ENCODE measurements at places on chromosomes 5 and 9.

DNA sequence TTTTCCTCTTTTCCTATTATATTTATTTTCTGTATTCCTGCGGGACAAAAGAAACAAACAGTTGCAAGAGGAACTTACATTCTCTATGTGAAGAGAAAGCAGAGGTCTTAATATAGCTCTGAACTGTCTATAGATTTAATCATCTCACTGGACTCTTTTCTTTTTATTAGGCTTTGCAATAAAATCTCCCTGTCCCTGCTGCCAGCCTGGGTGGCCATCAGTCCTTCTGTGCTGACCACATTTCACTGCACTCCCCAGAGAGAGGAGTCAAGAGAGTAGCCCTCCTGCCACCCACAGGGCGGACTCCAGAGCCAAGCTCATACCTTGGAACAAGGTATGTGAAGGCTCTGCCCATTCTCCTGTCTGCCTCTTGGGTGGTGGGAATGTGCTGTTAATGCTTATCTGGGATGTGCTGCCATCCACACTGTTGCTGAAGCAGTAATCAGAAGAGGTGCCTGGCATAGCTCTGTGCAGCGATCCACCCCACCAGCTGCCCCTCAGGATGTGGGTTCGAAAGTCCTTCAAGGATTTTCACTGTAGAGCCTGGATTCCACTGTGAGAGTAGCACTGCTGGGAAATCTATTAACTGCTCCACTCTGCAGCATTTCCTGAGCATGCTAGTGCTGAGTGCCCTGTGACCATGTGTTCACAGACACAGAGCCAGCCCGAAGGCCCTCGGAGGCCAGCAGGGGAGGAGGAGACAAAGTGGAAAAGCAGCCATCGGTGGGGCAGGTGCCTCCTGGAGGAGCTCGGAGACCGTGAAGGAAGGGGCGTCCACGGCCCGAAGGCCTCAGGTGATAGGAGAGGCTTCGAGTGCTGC lies 334.6 kb downstream of the MED10 start:
- DNase-seq, result no peak

- DNase-seq, result no peak
Measured at GRCh38 chr5:67344870-67345269, 148.3 kb upstream of the CD180 start.

DNA sequence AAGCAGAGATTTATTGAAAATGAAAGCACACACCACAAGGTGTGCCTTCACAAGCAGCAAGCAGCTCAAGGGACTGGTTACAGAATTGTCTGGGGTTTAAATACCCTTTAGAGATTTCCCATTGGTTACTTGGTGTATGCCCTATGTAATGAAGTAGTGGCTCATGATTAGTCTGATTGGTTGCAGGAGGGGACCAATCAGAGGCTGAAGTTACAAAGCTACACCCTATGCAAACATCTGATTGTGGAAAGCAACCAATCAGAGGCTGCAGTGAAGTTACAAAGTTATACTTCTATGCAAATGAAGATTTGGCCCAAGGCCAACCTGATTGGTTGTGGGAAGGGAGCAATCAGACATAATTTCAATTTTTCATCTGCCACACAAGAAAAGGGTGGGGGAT lies 119.9 kb downstream of the C9orf152 start:
- no peak for DNase-seq

DNA sequence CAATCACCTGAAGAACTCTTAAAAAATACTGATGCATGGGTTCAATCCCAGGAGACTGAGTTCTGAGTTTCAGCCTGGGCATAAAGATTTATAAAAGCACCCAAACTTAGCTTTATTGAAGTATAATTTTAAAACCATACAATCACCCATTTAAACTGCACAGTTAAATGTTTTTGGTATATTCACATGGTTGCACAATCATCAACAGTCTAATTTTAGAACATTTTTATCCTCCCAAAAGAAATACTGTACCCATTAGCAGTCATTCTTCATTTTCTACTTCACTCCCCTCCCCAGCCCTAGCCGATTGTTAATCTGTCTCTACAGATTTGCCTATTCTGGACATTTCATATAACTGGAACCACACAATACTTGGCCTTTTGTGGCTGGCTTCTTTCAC lies 141.7 kb downstream of the ARSB start:
- no peak for DNase-seq

DNA sequence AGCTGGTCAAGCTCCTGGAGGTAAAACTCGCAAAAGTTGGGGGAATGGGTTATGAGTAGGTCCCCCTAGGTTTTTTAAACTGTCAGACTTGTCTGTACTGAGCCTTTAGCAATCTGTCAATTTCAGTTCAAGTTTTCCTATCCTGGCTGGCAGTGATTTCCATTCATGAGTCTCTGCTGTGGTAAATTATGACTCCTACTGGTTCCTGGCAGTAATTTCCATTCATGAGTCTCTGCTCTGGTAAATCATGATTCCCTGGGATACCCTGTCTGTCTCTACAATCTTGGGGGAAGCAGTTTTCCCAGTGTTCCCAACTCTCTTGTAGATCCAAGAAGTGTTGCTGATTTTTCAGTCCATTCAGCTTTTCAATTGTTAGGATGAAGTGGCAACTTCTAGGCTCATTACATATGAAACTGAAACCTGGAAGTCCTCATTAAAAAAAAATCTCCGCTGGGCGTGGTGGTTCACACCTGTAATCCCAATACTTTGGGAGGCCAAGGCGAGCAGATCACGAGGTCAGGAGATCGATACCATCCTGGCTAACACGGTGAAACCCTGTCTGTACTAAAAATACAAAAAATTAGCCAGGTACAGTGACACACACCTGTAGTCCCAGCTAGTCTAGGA lies 91.3 kb upstream of the GPBP1 start:
- no peak for DNase-seq

DNA sequence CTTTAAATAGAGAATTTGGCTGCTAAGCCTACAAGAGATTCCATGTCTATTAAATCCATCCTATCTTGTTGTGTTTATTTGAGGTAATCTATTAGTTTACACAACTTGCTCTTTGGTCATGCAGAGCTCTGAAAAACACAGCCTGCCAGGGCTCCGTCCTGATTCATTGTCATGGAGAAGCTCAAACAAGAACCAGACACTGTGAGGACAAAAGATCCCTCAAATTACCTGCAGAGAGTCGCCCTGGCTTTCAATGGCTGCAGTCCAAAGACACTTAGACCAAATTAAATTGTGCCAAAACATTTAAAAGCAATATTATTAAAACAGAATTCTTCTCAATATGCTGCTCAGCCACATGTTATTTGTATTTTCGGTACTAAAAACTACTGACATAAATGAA lies 60.1 kb downstream of the CDH18 start:
- DNase-seq, result no peak

- no peak for DNase-seq
Measured at GRCh38 chr9:134566196-134566847, 75.3 kb upstream of the COL5A1 start.

DNA sequence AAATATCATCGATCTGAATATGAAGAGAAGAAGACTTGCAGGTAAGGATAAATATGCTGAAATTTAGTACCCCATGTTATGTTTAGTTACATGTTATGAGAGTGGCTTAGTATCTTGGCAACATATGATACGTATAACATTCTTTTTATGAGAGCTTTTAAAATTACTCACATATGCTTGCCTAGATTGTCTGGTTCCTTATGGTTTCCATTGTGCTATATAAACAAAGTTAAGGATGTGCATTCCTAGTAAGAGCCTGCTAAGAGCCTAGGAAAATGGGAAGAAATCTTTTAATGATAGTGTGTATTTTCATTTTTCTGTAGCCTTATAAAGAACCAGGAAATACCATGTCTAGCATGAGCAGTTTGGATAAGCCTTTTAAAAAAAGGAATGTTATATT lies 112.0 kb upstream of the KCNN2 start:
- no peak for DNase-seq

DNA sequence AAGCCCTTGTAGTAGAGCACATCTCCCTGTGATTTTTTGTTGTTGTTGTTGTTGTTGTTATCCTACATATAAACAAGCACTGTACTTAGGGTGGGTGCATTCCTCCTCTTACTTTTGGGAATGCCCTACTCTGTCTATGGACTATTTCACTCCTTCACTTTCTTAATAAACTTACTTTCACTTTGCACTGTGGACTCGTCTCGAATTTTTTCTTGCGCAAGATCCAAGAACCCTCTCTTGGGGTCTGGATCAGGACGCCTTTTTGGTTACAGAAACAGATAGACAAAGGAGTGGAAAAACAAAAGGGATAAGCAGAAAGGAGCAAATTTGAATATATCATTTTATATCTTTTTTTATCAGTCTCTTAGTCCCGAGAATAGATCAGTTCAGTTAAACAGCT lies 14.4 kb upstream of the PAIP1 start:
- DNase-seq, result no peak

GRCh38 chr9:121294151-121294743 lies 26.3 kb downstream of the GSN start:
- no peak for DNase-seq

DNA sequence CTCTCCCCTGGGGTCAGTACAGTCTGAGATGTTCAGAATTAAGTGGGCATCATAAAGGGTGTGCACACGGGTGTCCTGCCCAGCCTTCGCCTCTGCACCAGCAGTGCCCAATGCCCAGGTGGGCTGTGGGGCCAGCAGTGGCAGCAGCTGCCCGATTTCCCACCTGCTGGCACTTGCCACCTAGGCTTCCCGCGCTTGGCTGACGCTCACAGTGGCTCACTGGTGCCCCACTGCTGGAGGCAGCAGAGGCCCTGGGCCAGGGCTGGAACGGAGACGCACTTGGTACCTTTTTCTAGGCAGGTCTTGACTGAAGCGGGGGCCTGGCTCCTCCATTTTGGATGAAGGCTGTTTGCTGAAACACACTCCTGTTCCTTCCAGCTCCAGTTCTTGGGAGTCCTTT lies 17.0 kb downstream of the MRNIP start:
- DNase-seq, result no peak

DNA sequence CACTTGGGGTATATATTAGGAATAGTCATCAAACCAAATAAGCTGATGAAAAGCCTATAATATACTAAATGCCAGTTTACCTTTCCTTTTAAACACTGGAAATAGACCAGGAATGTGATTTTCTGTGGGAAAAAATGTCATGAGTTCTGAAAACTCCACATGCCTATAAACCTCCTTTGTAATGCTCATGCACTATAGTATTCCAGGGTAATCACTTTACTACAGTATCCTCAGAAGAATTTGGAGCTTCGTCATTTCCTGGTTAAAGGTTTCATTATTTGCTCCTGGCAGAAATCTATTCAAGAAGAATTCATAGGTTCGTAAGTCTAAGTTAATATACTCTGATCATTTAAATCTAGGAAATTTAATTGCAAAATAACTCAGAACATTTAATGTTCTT lies 1076.7 kb upstream of the DMAC1 start:
- DNase-seq, result no peak

DNA sequence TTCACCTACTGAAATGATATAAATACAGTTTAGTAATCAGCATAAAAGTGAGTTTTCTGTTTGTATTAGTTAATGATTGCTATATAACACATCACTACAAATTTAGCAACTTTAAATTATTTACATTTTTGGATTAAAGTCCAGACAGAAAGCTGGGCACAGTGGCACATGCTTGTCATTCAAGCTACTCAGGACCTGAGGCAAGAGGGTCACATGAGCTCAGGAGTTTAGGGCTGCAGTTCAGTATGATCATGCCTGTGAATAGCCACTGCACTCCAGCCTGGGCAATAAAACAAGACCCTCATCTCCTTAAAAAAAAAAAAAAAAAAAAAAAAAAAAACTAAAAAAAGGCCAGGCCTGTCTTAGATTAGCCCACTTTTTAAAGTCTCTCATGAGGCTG lies 273.6 kb upstream of the CTNND2 start:
- no peak for DNase-seq

DNA sequence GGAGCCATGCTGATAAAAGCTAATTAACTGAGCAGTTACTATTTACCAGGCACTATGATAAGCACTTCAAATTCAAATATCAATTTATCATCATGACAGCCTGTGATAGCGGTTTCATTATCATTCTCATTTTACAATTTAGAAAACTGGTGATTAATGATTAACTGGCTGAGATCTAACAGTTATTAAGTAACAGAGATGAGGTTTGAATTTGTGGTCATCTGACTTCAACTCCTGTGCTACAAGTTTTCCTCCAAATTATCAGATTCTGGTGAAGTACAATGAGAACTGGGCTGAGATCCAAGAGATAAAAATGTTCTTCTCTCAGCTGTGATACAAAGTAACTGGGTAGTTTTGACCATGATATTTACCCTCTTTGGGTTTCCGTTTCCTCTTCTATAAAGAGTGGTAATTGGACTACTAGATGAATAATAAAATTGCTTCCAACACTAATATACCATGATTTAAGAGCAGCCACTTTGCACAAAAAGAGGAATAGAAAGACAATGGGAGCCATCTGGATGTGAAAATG lies 74.5 kb upstream of the CCNG1 start:
- DNase-seq, result no peak

GRCh38 chr5:50593681-50594080 lies 72.8 kb upstream of the PARP8 start:
- no peak for DNase-seq

GRCh38 chr9:135994501-135995192 lies 33.5 kb upstream of the UBAC1 start:
- no peak for DNase-seq

- DNase-seq, result no peak
Measured at GRCh38 chr9:15735083-15735857, 182.4 kb downstream of the CCDC171 start.

GRCh38 chr5:174159327-174160114 lies 114.0 kb downstream of the NSG2 start:
- DNase-seq, result no peak

GRCh38 chr9:136602193-136602885 lies 56.5 kb upstream of the NOTCH1 start:
- DNase-seq, result no peak

- DNase-seq, result no peak
Measured at GRCh38 chr5:17995997-17996396, 361.7 kb downstream of the TAF11L14 start.

DNA sequence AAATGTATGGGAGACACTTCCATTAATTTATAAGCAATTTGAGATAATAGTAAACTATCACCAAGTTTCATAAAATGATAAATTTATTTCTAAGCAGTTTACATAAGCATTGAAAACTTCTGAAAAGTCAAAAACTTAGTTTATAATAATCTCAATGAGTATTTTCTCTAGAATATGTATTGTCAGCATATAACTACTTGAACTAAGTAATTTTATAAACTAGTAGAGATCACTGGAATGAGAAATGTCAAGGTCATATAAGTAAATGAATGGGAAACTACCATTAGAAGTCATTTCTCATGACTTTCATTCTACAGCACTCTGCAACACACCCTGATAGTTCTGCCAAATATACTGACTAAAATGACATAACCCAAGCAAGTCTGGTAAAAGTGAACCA lies 3.4 kb downstream of the TBCA start:
- DNase-seq, result no peak

GRCh38 chr9:20379804-20380225 lies 242.5 kb downstream of the MLLT3 start:
- DNase-seq, result no peak

- DNase-seq, result no peak
Measured at GRCh38 chr9:20320921-20321320, 301.4 kb downstream of the MLLT3 start.
